AML-193 (cell line): ENCODE measurements at places on chromosomes 5 and 9.

DNA sequence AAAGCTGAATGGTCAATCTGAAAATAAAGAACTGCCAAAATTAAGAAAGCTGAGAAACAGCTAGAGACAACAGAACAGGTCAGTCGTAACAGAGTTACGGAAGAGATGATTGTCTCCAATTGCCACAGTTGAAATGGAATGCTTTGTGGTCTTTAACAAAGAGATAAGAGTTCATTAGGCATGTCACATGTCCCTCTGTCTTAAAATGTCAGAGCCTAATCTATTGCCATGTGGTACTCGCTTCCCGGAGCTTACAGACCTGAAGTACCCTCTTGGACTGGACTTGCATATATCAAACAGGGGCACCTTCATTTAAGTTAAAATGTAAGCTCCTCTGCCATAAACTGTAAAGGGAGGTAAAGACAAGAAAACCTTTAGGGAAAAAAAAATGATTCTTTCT, 19.7 kb downstream of the TTC39B start:
- no peak for DNase-seq

- no peak for DNase-seq
These were observed 87.1 kb downstream of the OSTF1 start for GRCh38 chr9:75175395-75175794.

DNA sequence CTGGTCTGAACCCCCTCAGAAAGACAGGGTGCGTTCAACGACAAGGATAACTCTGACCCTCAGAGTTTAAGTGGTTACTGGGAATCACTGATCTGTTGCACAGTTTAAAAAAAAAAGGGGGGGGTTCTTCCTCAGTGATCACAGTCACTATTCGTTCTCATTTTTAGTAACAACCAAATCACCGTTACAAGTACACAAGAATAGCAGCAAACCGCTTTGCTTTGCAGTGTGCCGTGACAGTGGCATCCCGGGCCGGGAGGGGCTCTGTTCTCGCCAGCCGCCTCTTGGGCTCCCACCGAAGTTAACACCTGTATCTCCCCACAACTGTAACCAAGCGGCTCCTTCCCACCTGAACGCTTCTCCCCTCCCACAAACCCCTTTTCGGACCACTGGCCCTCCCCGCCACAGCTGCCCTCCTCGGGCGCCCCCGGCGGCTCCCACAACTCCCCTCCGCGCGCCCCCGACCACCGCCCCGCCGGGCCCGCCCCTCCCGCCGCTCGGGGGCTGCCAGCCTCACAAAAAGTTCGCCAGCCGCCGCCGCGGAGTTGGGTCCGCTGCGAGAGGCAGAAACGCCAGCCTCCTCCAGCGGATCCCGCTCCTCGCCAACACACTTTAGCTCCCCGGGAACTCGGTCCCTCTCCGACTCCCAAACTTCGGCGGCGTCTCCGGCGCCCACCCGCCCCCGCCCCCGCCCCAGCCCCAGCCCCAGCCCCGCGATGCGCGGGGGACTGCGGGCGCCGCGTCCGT, 1.2 kb downstream of the SSBP2 start:
- no peak for DNase-seq

DNA sequence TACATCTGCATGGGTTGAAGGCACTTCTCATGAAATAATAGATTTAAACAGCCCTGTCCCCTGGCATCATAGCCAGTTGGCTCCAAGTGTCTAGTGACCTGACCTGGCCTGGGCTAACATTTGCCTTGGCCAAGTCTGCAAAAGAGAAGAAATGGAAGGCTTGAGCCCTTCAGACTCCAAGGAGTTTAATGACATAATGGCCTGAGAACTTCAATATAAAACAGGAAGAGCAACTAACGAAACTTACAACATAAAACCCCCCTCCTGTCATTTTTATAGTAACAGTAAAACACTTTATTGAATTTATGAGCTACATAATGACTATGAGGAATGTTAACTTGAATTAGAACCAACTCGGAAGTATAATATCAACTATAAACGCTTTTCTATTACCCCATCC, 218.8 kb upstream of the TBCA start:
- no peak for DNase-seq

GRCh38 chr9:33415501-33416038, 13.2 kb upstream of the AQP7 start:
- peak; percentile 49 for DNase-seq
